ENCODE measurements at places on chromosomes 4 and X.

- no peak for DNase-seq
These were observed 70.8 kb upstream of the BCOR start for GRCh38 chrX:40168480-40169011.

GRCh38 chr4:5572114-5572513, 136.2 kb downstream of the EVC2 start:
- DNase-seq: no peak

DNA sequence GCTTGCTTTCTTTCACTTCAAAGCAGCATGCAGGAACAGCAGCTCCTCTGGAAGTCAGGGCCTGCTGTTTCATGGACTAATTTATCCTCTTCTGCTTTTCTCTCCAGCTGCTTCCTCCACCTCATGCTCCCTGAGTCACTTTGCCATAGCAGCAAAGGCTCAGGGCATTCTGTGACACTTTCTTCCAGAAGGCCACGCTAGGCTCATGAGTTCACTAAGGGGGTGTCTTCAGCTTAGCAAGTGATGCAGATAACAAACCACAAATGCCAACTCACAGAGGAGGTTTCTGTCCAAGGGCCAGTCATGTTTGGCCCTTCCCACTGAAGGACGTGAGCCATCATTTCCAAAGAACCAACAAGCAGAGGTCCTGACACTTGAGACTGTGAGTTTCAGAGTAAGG, 200.2 kb downstream of the ADGRA3 start:
- no peak for DNase-seq

- DNase-seq: no peak
These were observed 129.0 kb upstream of the STX18 start for GRCh38 chr4:4670869-4671268.

- no peak for DNase-seq
These were observed 28.5 kb upstream of the RTL3 start for GRCh38 chrX:78687586-78687985.

GRCh38 chr4:36274158-36274557, 7.3 kb upstream of the DTHD1 start:
- no peak for DNase-seq

GRCh38 chrX:112359906-112360305, 277.3 kb upstream of the TRPC5 start:
- DNase-seq: no peak

- no peak for DNase-seq
These were observed 34.4 kb upstream of the COX18 start for GRCh38 chr4:73103799-73104503.

DNA sequence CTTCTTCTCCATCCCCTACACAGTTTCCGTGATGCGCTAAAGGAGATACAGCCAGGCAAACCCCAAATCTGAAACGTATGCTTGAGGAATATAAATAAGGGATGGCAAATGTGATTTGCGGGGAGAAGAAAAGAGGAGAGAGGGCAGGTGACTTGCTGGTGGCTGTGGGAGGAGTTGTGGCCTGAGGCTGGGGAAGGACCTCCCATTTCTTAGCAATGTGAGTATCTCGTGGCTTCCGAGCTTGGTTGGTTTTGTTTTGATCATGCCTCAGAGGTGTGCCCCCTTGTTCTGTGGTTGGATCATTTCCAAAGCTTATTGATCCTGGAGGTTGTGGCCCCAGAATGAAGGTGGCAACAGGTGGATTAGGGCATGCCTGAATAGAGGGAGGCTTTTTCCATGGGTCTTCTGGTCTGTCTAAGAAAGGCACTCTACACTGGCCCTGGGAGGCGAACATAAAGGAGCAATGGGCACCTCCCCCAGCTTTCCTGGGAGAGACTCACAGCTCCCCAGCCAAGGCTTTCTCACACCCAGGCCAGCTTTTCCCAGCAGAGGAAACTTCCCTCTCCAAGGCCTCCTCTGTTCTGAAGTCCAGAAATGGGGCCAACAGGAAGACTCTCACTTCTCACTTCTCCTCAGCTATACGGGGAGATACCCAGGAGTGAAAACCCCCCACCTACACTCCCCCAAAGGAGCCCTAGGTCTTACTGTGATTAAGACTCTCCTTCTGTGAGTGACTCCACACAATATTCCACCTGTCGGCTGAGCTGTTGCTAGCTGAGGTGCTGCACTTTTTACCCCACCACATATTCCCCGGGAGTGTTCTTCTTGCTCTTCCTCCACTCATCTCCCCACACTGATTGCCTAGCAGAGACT, 40.0 kb downstream of the C4orf51 start:
- DNase-seq: no peak

DNA sequence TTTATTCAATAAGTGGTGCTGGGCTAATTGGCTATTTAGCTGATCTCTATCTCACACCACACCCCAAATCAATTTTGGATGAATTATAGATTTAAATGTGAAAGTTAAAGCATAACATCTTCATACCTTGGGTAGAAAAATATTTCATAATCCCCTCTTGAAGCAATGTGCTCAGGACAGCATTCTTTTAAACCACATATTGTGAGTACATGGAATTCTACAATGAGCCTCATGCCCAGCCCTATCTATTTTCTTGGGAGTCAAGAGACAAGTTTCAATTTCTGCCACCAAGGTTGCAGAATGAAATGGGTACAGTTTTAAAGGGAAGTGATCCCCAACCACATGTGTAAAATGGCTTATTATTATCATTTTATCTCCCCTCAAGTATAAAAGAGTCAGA, 30.6 kb upstream of the GPRIN3 start:
- DNase-seq: no peak

DNA sequence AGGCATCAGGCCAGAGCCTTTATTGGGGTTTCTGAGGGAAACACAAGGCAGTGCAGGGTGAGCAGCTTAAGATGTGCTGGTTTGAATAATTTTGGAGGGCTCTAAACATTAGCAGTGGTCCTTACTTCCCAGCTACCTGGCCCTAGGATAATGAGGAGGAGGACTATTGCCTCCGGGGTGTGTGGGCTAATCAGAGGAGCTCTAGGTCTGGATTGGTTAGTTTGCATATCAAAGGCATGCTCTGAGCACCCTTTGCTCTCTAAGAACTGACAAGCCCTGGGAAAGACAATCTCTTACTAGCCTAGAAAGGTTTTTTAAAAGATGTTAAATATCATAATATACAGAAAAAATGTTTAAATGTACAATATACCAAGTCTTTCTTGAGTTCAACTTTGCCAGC, 58.4 kb downstream of the RXFP1 start:
- DNase-seq: no peak

DNA sequence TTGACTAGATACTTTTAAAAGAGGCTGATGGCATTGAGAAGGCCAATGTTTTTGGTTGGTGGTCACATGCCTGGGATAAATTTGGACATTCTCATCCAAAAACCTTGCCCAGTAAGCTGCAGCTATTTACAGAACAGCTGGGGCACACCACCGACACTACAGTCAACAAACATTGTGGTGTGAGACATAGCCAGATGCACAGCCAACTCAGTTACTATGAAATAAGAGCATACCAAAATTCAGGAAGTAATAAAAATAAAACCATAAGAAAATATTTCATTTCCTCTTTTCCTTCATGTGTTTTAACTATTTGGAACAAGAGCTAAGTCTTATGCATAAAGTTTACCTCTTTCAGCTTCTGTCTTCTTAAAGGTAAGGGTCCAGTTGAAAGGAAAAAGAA, 8.8 kb downstream of the PPM1K start:
- no peak for DNase-seq

GRCh38 chr4:180734753-180735432, 1508.3 kb upstream of the TENM3 start:
- DNase-seq: no peak

GRCh38 chr4:17544831-17545234, 29.9 kb downstream of the CLRN2 start:
- DNase-seq: no peak

GRCh38 chr4:94758141-94758699, 465 bp downstream of the BMPR1B start:
- DNase-seq: no peak
